ENCODE measurements at places on chromosomes 5 and 9.

DNA sequence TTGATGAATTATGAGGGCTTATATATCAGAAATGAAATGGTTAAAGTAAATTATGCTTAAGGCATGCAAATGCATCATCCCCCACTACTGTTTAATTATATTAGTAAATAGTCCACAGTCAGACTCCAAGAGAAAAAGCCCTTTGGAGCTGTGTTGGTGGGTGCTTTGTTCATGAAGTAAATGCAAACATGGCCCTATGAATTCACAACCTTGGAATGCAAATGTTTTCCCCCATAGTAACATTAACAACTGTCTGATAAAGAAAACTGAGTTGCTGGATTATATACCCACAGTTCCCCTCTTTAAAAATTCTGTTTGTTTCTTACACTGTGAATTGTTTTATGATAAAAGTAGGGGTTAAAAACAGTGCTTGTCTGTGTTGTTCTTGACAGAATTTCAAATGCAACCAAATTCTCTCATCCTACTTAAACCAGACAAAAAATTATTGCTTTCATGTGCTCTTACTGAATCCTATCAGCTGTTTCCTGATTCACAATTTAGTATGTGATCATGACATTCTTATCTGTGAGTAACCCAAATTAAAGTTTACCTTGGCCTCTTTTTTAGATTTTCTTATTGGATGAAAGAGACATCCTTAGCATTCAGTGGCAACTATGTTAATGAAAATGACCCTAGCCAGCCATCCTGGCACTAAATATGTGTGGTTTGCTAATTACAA, 48.5 kb upstream of the SNCAIP start:
- no peak for DNase-seq

GRCh38 chr5:39714036-39714698, 289.4 kb upstream of the DAB2 start:
- DNase-seq, result peak; percentile 69

GRCh38 chr9:136317695-136318094, 9.6 kb upstream of the GPSM1 start:
- no peak for DNase-seq

GRCh38 chr5:33997331-33997983, 10.4 kb downstream of the AMACR start:
- no peak for DNase-seq

DNA sequence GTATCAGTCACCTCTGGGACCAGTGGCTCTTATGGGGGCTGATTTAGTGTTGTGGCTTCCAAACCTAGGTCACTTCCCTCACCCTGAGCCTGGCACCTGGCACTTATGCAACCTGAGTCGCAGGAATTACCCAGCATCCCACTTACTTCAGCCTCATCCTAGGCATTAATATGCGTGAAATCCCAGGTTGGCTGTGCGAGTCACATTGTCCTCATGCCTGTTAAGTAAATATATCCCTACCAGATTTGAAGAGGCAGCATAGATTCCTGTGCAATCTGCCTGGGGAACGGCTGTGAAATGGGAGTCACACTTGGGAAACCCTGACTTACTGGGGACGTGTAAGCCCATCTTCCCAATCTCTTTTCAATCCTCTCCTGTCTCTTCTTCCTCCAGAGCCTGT, 42.7 kb upstream of the AKNA start:
- DNase-seq, result no peak

DNA sequence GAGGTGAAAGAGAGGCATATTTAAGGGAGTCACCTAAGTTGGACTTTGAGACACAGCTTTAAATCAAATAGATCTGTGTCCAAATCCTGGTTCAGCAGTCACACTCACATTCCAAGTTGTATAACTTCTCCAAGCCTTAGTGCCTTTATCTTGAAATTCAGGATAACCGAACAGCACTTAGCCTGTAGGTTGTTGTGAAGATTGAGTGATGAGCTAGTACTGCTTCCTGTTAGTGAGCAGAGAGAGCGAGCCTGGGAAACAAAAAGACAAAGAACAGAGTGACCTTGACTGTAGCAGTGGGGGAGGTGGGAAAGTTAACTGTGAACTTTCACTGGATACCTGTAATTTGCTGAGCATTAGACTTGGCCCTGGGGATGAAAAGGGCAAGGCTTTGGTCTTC, 22.4 kb downstream of the MAML1 start:
- no peak for DNase-seq

DNA sequence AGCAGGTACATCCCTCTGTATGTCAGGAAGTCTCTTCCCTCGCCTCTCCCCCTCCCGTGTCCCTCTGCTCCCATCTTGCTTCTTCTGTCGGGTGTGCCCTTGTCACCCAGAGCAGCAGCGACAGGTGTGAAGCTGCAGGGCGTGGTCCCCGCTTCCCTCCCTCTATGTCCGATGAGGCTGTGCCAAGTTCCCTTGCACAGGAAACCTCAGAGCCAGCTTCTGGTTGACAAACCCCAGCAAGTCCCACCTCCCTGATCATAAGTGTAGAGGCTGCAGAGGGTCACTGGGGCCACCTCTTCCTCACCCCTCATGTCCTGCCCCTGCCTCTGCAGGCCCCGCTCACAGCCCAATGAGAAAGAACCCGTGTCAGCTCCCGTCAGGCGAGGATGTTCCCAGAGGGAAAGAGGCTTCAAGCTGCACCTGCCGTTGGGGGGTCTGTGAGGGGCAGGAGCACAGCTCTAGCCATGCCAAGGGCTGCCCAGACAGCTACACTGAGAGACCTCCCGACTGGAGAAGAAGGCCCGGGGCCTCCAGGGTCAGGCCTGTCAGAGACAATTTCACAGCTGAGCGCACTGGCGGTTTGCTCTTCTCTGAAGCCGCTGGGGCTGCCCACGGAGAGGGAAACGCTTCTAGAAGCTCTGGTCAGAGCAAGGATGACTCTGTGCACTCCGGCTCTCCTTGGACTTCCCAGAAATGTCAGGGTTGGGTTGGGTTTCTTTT, 73.3 kb downstream of the AK8 start:
- no peak for DNase-seq

DNA sequence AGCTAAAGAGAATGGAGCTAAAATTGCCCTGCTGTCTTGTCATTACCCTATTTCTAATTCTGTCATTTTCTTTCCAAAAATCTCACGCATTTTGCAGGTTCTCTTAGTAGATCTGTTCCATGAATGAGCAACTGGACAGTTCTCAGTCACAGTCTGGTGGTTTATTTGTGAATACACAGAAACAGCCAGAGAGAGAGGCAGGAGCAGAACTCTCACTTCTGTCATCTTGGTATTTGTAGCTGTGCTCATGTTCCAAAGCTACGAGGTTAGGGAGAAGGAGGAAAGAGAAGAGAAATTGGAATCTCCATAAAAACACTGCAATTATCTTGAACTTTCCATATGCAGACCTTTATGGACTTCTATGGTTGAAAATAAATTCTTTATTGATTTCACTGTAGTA, 118.0 kb upstream of the OR13F1 start:
- DNase-seq, result no peak

GRCh38 chr9:111356481-111357244, 26.6 kb upstream of the OR2K2 start:
- DNase-seq, result peak; percentile 47

DNA sequence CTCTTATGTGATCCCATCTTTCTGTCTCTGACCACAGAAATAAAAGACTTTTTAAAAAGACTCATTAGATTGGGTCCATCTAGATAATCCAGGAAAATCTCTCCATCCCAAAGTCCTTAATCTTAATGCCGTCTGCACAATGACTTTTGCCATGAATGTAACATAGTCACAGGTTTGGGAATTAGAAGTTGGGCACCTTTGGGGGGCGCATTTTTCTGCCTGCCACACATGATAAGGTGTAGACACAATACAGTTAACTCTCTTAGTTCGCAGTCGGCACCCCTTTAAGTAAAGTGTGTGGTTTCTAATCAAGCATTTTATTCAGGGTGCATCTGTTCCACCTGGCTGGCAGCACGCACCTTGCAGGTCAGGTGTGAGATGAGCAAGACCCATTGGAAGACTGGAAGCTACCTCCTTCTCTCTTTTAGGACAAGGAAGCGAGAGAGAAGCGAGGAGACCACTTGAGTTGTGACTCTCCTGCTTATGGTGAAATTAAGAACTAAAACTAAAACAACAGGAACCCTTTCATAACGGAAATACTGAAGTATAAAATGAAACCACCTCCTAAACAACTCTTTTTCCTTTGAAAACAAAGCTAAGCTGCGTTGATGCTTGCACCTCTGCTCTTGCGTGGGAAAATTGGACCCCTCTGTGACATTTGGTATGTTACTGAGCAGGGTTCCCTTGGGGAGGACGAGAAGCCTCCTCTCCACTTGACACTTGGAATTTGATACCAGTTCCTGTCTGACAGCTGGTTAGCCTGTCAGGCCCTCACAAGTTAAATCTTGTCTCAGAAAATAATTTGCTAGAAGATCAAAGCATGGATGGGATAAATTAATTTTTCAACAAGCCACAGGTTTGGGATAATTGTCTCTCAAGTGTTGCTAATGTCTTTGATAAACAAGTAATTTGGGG, 304.6 kb upstream of the DMRT1 start:
- DNase-seq, result no peak

GRCh38 chr9:113949571-113950078, 73.5 kb downstream of the ZNF618 start:
- no peak for DNase-seq

GRCh38 chr5:75992753-75993152, 90.4 kb upstream of the SV2C start:
- DNase-seq, result no peak

- DNase-seq, result no peak
These were observed 94.2 kb upstream of the RUSC2 start for GRCh38 chr9:35395706-35396101.

- no peak for DNase-seq
These were observed 41.7 kb upstream of the HSD17B4 start for GRCh38 chr5:119410448-119411159.

- DNase-seq, result no peak
These were observed 37.8 kb upstream of the KIF2A start for GRCh38 chr5:62268234-62268633.

- DNase-seq, result no peak
These were observed 514.5 kb upstream of the RGMB start for GRCh38 chr5:98258939-98259338.

DNA sequence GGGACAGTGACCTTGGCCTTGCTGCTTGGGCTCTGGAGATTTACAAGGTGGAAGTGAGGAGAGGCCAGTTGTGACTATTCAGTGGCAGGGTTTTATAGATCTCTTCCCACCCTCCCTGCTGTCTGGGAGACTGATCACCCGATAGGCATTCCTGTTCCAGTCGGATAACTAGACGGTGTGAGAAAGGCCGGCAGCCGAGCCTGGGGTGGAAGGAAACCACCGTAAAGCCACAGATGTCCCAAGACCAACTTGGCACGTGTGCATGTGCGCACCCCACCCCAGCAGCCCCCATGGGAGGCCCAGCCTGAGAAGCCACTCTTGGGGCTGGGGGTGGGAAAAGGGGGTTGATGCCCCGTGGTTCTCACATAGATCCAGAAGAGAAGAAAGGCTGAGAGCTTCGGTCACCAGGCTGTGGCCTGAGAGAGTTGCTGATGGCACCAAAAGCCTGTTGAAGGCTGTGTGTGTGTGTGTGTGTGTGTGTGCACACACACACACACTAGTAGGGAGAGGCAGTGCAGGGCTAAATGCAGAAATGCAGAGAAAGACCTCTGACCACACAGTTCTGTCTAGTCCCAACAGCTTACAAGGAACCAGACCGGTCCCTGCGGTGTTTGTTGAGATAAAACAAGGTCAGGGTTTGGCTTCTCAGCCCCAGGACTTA, 225.8 kb downstream of the FANCC start:
- DNase-seq, result peak; percentile 23

DNA sequence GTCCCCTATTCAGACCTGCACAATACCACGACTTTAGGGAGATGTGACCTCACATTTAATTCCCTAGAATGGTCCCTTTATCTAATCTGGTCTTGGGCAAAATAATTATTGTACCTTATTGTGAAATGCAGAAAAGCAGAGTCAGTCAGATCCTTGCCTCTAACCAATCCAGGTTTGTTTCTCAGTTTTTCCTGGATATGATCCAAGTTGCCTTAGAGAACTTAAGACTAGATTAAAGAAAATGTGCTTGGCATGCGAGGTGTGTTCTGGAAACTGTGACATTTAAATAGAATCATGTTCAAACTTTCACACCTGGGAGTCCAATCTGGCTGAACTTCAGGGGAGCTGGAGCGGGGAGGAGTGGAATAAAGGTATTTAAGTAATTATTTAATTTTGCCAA, 696.2 kb downstream of the DNAH5 start:
- no peak for DNase-seq

DNA sequence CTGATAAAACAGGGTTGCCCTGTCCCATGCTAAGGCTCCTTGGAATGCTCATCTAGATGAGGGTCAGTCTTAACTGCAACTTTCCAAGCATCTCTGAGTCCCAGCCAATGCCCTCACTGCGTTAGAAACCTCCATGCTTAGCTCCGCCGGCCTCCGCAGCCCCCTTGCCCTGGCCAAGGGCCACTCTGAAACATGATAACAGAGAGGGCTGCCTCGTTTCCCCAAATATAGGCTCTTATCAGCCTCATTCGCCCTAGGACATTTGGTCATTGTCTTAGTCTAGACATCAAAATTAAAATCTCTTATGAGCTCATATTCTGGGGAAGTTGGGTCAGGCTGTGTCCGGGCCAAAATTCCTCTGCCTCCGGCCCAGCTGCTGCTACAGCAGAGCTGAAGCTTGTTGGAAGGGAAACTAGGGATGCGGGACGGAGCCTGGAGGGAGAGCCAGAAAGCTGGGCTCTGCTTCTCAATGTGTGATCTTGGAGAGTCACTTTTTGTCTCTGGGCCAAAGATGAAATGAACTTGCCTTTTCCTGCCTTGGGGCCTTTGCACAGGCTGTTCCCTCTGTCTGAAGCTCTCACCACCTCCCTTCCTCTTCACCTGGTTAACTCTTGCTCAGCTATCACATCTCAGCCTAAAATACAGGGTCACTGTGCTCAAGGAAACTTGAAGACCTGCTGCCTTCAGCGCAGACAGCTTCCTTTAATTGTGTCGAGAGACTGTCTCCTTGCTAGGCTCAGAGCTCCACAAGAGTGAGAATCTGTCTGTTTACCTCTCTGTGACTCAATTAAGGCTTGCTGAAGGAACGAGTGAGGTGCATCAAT, 191.3 kb downstream of the RGS3 start:
- DNase-seq, result no peak

GRCh38 chr9:122297512-122297911, 32.8 kb downstream of the MRRF start:
- no peak for DNase-seq

GRCh38 chr5:162485666-162486292, 418.2 kb downstream of the GABRG2 start:
- no peak for DNase-seq

- DNase-seq, result no peak
These were observed 96.6 kb upstream of the DMRT1 start for GRCh38 chr9:744790-745484.

Measured in HS-27A (cell line).